ENCODE measurements at places on chromosomes 7 and 10. TPM values are rescaled to one million over a fixed set of nuclear protein-coding genes. Genes with fewer than 3 reads are reported as not detected.

The LAMB4 gene
- 0.12 TPM for total RNA-seq

The CLCN1 gene
- total RNA-seq: 0.14 TPM

The CPXM2 gene
- 0.18 TPM for total RNA-seq

The C10orf67 gene
- 0.38 TPM for total RNA-seq

The GNG11 gene
- not detected for total RNA-seq

The PODXL gene
- total RNA-seq: 27.0 TPM

The HOXA5 gene
- total RNA-seq: 12.6 TPM

The CYP26C1 gene
- 0.29 TPM for total RNA-seq

The CALHM1 gene
- not detected for total RNA-seq

The SPAG6 gene
- 8.9 TPM for total RNA-seq

The CYP3A7 gene
- not detected for total RNA-seq

The TFPI2 gene
- total RNA-seq: 2.6 TPM

The DNAJC30 gene
- total RNA-seq: 11.1 TPM

The TEX47 gene
- total RNA-seq: not detected

The DCLRE1C gene
- total RNA-seq: 13.5 TPM

The CCDC172 gene
- not detected for total RNA-seq

The MKX gene
- total RNA-seq: 0.31 TPM

The METTL27 gene
- 13.5 TPM for total RNA-seq

The NPTX2 gene
- total RNA-seq: 0.14 TPM

The ITIH2 gene
- 4.9 TPM for total RNA-seq

The CCT6A gene
- total RNA-seq: 159 TPM

The C10orf90 gene
- not detected for total RNA-seq

The CCL24 gene
- not detected for total RNA-seq

The CDNF gene
- total RNA-seq: 2.3 TPM

The PGAM2 gene
- total RNA-seq: 2.5 TPM

The ANXA8 gene
- total RNA-seq: not detected

The STAMBPL1 gene
- 1.3 TPM for total RNA-seq

The IRF5 gene
- total RNA-seq: 0.44 TPM

The ASIC3 gene
- 3.5 TPM for total RNA-seq

The CRYGN gene
- total RNA-seq: 3.2 TPM

The PNLIP gene
- total RNA-seq: not detected

The NIPSNAP2 gene
- total RNA-seq: 56.3 TPM

The NODAL gene
- total RNA-seq: not detected

The STEAP4 gene
- total RNA-seq: not detected

The TMEM236 gene
- total RNA-seq: 0.07 TPM

The TUBB8 gene
- total RNA-seq: 0.77 TPM

The CLDN4 gene
- total RNA-seq: 172 TPM

The CDHR3 gene
- total RNA-seq: 21.5 TPM

The COL13A1 gene
- 0.43 TPM for total RNA-seq

The DNA2 gene
- total RNA-seq: 33.3 TPM

Measured in progenitor cell of endocrine pancreas (in vitro differentiated cells).